ENCODE measurements at places on chromosomes 2 and 18.

GRCh38 chr2:48715042-48715899, 40.3 kb downstream of the LHCGR start:
- DNase-seq: peak; percentile 43

DNA sequence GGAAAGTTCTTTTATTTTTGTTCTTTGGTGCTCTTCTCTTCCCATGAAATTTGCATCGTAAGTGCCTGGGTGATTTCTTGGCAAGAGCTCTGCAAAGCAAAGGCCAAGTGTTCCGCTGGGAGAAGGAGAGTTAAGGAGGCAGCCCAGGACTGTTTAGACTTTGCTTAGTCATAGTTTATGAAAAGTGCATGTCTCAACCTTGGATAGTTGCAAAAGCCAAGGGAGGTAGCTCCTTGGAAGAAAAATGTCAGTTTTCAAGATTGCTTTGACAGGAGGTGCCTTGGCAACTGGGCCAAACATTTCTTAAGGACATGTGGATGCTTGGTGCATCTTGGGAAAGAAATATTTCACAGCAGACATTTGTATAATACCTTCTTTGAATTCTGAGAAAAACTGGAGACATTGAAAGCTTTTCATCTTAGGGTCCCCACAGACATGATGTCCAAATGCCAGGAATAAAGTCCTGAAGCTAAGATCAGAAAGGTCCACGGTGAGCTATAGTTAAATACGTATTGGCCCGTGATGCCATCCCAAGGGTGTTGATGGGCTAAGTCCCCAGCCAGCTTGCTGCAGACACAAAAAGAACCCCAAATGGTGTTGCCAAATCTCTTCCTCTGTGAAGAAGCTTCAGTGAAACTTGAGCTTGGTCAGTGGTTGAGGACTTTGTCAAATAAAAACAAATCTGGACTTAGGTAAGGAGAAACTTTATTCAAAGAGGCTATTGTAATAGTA, 96.3 kb upstream of the THUMPD2 start:
- DNase-seq: no peak

- DNase-seq: no peak
Observed at GRCh38 chr2:40543381-40543780, 91.5 kb upstream of the SLC8A1 start.

DNA sequence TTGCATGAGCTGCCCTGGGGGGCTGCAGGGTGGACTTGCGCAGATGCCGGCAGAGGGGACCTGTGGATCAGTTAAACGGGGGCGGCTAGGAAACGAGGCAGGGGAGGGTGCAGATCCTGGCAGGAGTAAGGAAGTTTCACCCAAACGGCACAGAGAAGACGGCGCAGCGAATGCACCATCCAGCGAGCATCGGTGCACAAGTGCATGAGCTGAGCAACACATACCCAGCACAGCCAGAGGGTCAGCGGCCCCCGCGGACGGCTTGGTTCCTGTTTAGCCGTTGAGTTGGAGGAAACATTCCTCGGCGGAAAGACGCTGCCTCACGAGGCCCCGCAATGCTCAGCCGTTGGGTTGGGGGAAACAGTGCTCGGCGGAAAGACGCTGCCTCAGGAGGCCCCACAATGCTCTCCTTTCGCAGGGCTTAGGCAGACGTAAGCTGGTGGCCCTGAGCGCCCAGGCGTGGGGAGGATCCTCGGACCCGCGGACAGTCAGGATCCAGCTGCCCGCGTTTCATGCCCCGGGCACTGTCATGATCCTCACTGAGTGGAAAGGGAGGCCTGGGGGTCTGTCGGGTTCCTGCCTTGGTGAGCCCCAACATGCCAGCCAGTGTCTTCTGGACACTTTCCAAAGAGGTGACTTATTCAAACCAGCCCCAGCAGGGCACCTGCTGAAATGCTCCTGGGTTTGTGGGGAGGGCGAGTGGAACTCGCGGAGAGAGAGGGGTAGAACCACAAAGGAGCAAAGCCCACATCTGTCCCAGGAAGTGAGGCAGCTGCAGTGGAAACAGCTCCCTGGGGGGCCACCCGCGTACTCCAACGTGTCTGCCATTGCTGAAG, 86.3 kb downstream of the NDUFA10 start:
- DNase-seq: no peak

GRCh38 chr2:217593732-217594131, 409.1 kb downstream of the TNS1 start:
- no peak for DNase-seq

DNA sequence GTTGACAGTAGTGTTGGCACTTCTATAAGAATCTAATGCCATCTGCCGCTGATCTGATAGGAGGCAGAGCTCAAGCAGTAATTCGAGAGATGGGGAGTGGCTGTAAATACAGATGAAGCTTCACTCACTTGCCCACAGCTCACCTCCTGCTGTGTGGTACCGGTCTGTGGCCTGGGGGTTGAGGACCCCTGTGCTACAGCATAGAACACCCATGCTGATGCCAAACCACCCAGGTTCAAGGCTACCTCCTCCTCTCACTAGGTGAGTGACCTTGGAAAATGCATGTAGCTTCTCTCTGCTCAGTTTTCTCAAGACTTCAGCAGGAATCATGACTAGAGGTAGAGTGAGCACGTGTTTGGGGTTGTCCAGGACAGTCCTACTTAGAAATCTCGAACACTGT, 263.4 kb downstream of the SH3BP4 start:
- DNase-seq: no peak

DNA sequence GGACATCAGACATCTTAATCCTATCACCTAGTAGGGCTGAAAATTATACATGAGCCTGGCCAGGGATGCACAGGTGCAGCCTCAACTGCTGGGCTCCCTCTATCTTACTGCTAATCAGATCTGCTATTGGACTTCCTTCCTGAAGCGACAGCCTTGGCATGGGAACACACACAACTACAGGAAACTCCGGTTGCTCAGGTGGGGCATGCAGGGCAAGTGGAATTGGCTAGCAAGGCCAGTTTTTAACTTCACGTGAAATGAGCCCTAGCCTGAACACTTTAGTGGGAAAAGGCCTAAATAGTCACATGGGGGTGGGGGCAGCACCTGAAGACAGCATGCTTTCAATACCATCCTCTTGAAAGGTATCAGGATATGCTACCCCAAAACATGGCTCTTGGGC, 147.9 kb upstream of the NCKAP5 start:
- DNase-seq: no peak

DNA sequence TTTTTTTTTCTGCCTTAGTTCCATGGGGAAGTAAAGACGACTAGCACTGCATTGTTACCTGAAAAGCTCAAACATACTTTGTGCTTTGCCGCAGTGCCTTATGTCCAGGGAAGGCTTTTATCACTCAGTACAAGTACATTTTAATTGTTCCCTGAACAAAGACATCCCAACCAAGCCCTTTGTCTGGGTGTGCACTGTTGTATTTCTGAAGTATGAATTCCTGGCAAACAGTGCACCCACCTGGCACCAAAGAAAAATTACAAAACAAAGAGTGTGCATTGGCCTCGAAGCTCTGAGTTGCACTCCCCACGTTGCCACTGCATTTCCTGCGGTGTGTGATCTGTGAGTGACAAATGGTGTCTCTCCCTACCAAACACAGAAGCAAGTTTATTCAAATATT, 858.5 kb upstream of the PIK3C3 start:
- DNase-seq: no peak

DNA sequence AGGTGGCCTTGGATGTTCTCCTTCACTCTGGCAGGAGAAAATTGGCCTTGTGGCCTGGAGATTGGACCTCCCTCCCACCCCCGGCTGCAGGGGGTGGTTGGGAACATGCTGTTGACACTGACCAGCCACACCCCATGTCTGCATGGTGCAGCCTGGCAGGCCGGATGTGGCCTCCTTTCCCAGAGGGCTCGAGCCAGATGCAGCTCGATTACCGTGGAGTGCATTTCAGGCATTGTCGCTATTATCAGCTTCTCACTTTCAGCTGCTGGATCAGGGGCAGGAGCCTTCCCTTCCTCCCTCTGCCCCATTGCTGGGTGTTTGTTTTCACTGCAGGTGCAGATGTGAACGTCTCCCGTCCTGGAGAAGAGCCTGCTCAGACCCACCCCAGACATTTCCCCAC, 211.0 kb upstream of the SIX2 start:
- no peak for DNase-seq

DNA sequence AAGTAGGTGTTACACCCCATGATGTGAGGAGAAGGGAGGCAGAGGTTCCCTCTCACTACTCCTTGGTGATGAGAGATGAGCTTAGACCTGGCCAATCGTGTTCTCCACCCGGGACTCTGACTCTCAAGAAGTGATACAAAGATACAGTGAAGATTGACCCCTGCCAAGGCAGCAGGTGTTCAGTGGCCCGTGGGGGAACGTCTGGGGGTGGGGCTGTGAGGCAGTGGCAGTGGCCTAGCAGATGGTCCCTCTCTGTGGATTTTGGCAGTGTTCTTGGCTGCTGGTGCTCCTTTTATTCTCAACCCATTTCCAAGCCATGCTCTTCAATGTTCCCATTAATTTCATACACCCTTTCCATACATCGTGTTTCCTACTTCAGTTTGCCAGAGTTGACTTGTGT, 120.4 kb upstream of the NEDD4L start:
- DNase-seq: no peak

DNA sequence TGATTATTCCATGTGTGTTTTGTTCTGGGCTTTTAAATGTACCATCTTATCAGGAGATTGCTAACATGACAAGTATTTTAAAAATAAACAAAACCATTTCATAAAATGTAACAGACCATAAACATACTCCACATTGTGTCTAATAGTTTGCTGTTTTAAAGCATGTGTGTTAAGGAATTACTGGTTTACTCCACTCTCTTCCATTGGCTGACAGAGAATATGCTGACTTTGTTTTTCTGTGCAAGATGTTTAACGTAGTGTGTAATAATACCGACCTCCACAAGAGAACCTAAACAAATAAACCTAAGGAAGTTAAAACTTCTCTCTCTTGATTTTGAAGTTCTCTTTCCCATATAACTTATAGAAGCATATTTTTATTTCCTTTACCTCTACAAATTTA, 17.0 kb upstream of the TMEM18 start:
- no peak for DNase-seq

DNA sequence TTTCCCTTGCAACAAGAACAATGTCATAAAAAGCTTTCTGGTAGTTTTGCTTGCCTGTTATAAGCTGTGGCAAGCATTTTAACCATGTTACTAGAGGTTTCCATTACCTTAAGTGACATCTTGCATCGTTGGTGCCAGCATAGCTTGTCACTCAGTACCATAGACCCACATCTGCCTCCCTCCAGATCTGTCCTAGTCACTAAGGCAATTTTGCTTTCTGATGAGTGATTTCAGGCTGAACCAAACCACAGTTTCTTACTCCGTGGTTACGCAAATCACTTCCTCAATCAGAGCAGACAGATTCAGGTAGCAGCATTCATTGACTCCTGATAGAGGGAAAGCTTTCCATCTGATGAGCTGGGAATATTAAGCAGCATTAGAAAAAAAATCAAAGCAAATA, 1057.5 kb upstream of the FAM98A start:
- no peak for DNase-seq

DNA sequence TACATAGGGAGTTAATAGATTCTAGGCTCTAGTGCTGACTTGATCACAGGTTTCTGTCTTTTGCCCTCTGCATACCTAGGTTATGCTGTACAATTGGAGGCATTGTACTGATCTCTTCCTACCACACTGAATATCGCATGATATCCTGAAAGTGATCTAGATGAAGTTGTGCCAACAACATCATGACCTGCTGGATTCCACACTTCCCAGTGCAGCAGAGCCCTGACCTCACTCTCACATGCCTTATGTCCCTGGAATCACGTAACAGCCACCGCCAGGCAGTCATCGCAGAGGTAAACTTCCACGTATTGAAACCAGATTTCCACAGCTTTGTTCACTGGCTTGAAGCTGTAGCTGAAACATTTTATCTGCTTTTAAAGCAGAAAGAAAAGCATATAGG, 214.0 kb downstream of the ANKRD30B start:
- no peak for DNase-seq

GRCh38 chr2:3631851-3632659, 25.9 kb upstream of the ALLC start:
- DNase-seq: peak; percentile 35

GRCh38 chr18:55983433-55983832, 395.4 kb upstream of the TCF4 start:
- DNase-seq: no peak

DNA sequence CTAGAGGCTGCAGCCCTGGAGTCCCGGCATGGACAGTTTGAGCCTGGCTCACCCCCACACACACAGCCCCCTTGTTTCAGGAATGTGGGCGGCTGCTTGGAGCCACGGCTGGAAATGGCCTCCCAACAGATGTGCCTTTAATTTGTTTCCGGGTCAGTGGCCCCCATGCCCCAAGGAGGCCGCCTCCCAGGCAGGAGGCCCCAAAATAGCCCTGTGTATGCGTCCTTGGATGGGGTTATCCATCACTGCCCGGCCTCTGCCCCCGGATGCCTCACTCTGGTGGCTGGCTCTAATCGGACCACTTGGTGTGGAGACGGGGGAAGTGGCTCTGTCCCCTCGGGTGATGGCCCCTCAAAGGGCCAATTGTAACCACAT, 151.9 kb upstream of the MYCN start:
- DNase-seq: no peak

GRCh38 chr2:229523663-229524062, 190.7 kb downstream of the DNER start:
- no peak for DNase-seq

DNA sequence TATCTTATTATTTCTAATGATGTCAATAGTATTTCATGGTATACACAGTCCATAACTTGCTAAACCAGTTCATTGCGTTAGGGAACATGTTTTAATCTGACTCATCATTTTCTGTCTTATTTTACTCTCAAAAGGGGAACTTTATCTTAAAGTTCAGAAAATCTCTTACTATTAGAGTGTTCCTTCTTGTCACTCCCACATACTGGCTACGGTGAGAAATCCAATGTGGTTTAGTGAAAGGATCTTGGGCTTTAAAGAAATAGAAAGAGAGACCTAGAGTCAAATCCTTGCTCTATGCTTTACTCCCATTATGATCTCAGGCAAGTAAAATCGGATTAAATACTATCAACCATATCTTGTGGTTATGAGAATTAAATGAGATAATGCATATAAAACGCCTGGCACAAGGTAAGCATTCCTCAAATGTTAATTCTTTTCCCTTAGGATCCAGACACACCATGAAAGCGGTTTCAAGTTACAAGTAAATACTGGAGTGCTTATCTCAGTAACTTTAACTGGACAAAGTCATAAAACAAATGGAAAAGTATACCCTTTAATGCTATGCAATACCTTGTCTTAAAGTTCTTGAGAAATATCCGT, 576.0 kb downstream of the ARHGAP15 start:
- no peak for DNase-seq

DNA sequence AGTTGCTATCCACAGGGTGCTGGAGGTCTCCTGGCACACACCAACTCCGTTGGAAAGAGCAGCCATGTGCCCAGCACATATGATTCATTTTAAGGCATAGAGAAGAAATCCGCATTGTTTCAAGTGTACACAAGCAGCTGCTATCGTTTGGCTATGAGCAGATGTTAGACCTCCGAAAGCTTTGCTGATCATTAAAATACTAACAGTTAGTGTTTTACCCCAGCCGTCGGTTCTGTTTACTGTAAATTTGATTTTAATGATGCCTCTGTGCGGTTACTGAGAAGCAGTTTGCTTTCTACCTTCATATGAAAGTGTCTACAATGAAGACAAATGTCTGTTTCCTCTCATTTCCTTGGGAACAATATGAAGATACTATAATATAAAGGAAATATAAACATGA, 154.9 kb downstream of the PTGR3 start:
- no peak for DNase-seq

- no peak for DNase-seq
Observed at GRCh38 chr2:153474876-153475435, 3.6 kb downstream of the RPRM start.
